ENCODE measurements at places on chromosomes 6 and 20.

GRCh38 chr6:19551611-19552010 is 285.6 kb upstream of the ID4 start:
- no peak for DNase-seq

DNA sequence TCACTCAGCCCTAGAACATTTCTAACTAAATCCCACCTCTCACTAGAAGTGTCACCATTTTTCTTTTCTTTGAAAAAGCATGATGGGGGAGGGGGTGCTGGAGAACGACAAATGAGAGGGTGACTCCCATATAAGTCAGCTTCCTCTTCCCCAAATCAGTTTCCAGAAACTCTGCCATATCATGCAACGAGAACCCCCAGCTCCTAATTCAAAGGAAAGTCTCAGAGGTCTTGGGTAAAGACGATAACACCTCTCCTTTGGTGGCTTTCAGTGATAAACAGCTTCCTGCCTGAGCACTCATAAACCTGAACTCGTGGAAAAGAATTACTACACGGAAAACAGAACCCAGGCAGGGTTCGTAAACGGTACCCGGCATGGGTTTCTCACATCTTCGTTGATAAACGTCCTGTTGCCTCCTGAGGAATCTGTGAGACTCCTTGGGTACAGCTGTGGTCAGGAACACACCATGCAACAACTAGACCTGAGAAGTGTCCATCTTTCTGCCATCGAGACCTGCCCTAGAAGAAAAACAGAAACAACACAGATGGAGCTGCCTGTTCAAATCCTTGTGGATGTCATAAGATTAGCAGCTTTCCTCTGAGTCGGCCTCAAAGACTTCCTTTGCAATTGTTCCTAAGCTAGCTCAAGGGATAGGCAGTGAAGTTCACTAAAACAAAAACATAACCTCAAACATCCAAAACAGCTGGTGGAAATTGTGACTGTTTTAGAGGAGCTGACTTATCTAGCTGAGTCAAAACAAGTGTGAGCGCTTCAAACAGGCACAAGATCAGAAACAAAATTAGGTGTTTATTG is 185.8 kb upstream of the PRDM1 start:
- DNase-seq: no peak

DNA sequence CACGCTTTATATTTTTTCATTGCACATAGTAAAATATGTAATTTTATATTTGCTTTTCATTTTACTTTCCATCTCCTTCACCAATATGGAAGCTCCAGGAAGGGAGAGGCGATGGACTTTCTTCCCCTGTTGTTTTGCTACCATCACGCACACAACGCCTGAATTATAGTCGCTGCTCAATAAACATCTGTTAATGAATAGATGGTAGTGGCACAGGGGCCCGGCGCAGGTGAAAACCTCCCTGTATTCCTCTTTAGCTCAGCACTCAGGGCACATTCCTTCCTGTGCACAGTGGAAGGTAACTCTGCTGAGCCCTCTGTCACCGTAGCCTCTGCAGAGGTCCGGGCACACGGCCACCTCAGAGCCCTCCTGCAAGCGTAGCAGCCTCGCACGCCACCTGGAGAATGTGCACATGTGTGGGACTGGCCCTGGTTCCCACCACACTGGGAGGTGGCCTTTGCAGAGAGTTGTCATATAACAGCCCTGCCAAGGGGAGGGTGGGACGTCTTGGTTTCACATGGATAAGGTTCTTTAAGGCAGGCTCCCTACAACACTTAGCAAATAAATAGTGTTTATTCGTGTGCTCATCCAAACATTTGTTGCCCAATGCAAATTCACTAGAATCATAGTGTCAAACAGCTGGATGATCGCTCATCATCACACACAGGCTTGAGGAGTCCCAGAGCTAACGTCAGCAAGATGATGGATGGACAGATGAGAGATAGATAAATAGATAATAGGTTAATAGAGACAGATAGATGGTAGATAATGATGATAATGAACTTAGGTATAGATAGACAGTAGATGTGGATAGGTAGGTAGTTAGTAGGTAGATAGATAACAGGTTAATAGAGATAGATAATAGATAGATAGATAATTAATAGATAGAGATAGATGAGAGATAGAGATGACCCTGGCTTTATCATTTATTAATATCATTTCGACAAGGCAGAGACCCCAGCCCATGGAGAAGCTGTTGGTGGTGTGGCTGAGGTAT is 32.3 kb upstream of the AFDN start:
- no peak for DNase-seq

GRCh38 chr6:111871725-111872400 is 1.4 kb downstream of the FYN start:
- DNase-seq: no peak

GRCh38 chr6:17662585-17662984 is 44.1 kb downstream of the NUP153 start:
- no peak for DNase-seq

DNA sequence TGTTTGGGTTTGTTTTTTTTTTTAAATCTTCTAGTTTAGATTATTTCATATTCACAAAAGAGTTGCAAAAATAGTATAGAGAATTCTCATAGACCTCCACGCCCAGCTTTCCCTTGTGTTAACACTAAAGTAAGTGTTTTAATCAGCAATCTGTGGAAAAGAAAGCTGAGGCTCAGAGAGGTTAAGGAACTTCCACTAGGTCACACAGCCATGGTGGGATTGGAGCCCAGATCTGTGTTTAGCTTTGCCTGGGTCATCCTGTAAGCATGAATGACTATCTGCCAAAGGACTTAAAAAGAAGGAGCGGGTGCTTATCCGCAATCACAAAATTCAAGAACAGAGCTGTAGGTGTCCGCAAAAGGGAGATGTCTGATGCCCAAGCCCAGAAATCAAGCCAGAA is 60.5 kb downstream of the EDN3 start:
- DNase-seq: no peak

GRCh38 chr6:109686566-109687265 is 4.3 kb downstream of the AK9 start:
- no peak for DNase-seq

GRCh38 chr6:136192902-136193301 is 57.2 kb downstream of the MTFR2 start:
- DNase-seq: no peak

DNA sequence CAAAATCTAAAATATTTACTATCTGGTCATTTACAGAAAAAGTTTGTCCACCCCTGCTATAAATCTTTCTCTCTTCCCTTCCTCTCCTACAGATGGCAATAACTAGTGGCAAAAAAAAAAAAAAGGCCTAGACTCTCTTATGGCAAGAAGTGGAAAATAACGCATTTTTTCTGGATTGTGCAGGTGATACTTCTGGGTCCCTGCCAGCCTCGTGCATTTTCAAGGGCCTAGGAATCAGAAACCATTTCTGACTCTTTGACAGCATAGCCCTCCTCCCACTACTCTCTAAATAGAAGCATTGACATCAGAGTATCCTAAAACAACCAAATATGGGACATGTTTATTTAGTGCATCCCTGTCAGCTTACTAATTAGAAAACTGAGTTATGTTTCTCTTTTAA is 251.0 kb downstream of the KHDC1L start:
- DNase-seq: no peak

DNA sequence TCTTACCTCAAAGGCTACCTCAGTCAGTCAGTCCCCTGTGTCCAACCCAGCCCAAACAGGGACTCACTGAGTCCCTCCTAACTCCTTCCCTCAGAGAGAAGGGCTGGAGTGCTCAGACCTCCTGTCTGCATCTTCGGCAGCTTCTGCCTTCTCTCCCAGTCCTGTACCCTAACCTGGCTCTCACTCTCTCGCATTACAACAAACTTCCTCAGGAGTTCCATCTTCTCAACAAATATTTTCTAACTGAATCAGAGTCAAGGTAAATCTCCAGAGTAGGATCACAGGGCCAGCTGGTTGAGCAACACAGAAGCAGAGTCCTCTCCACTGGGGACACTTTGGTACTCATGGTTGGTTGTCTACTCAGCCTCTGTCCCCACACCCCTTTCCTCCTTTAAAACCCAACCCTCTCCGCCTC is 92.3 kb downstream of the MRPL14 start:
- no peak for DNase-seq

GRCh38 chr6:158011478-158011920 is 29.8 kb downstream of the SYNJ2 start:
- no peak for DNase-seq
